ENCODE measurements at places on chromosomes 7 and 10.

DNA sequence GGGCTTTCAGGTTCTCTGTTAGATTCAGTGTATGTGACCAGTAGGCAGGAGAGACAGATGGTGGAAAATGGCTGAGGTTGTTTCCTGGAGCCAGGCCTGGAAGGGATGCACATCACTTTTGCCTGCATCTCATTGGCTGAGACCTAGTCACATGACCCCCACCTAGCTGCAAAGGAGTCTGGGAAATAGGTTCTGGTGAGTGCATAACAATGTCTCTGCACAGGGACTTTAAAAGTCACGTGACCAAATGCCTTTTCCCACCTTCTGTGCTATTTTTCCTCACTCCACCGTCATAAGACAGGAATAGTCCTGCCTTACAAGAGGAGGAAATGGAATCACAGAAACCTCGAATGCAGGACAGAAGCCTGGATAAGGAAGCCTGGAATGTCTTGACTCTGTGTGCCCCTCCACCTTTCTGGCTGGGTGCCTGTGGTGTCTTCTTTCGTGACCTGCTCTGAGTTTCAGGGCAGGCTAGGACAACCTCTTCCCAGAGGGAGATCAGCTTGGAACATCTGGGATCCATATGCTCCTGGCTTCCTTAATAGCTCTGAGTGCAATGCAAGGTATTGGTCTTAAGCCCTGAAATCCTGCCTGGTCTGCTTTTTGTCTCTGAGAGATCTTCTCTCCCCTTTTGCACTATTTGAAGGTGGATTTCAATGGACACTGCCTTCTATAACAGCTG lies 139.9 kb upstream of the ZNF438 start:
- no peak for DNase-seq

DNA sequence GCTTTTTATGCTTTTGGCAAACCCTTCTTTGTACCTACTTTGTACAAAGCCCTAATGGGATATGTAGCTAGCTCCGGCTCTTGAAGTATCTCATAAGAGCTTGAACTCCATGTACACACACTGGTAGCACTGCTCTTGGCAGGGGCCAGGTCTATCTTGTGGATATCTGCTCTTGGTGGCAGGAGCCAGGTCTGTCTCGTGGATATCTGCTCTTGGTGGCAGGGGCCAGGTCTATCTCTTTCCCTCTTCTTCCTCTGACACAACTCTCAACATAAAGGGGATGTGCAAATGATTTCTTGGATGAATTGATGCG lies 91.9 kb downstream of the WNT2 start:
- no peak for DNase-seq

DNA sequence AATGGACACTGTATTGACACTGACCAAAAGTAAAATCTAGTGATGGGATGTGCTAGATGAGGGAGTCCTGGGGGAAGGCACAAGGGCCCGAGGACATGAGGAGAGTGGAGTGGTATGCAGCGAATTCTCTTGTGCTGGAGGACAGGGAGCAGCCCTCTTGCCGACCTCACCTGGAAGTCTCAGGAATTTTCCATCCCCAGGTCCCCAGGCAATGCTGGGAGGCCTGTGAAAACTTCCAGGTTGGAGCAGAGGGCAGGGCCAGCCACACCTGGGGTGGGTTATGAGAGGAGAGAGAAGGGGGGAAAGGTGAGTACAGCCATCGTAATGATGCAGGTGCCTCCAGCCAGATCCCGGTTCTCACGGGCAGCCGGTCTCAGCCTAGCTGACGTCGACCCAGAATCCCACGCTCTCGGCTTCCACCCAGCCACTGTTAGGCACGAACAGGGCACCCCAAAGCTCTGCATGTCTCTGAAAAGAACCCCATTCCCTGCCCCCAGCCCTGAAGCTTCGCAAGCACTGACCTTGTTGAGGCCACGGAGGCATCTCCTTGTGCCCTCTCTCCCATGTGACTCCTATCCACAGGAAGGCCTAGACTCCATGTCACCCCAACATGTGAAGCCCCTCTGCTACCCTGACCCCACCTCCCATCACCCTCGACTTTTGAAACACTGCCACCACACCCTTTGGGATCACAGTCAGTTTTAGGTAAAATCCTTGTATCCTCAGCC lies 239.7 kb upstream of the MYO3A start:
- DNase-seq: no peak

DNA sequence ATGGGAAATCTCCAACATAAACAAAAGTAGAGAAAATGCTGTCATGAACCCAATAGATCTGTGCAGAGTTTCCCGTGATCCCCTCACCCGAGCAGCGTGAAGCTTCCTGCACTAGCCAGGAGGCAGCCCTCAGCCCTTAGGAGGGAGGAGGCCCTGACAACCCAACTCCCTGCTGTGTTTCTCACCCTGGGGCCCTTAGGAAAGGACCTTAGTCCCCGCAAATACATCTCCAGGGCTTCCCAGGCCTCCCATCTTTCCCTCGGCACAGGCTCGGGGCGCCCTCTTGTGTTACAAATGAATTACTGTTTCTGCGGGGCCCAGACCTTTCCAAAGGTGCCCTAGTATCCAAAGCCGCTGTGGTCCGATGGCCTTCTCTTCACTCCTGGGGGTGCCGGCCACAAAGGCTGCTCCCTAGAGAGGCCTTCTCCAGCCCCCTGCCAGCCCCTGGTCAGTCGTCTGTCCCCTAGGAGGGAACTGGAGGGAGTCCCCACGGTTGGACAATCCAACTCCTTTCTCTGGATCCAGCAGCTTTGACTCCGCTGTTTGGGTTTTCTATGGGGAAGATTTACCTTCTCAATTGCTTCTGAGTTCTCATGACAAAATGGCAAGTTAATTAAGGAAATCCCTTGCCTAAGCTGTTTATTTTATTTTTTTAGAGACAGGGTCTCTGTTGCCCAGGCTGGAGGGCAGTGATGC lies 49.9 kb upstream of the SH2B2 start:
- DNase-seq: peak; percentile 34

DNA sequence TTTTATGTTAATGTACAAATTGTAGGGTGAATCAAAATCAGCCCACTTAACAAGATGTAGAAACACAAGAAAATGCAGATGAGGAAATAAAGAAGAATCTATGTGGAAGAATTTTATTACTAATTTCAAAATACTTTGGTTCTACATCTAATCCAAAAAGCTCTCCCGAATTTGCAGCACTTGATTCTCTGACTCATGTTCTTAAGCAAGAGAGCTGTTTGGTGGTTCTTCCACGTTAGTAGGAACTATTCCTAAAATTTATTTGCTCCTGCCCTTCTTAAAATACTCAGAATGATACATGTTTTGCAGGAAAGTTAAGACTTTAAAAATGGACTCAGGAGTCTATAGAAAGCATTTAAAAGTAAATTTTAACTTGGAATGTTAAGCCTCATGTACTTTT lies 91.8 kb downstream of the ZMYND11 start:
- DNase-seq: no peak

- DNase-seq: peak; percentile 45
These were observed 163.8 kb upstream of the KLF6 start for GRCh38 chr10:3948843-3949242.

DNA sequence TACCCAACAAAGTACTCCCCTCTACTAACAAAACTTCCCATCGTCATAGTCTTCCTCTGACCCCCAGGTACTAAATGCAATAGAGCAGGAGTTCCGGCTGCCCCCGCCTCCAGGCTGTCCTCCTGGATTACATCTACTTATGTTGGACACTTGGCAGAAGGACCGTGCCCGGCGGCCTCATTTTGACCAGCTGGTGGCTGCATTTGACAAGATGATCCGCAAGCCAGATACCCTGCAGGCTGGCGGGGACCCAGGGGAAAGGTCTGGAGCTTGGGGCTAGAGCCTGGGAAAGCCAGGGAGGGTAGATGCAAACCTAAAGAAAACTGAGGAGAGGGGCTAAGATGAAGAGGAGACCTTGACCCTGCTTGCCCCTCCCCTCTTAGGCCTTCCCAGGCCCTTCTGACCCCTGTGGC lies 15.3 kb downstream of the EPHB6 start:
- DNase-seq: no peak

GRCh38 chr7:39459636-39460035 lies 106.6 kb upstream of the YAE1 start:
- no peak for DNase-seq

DNA sequence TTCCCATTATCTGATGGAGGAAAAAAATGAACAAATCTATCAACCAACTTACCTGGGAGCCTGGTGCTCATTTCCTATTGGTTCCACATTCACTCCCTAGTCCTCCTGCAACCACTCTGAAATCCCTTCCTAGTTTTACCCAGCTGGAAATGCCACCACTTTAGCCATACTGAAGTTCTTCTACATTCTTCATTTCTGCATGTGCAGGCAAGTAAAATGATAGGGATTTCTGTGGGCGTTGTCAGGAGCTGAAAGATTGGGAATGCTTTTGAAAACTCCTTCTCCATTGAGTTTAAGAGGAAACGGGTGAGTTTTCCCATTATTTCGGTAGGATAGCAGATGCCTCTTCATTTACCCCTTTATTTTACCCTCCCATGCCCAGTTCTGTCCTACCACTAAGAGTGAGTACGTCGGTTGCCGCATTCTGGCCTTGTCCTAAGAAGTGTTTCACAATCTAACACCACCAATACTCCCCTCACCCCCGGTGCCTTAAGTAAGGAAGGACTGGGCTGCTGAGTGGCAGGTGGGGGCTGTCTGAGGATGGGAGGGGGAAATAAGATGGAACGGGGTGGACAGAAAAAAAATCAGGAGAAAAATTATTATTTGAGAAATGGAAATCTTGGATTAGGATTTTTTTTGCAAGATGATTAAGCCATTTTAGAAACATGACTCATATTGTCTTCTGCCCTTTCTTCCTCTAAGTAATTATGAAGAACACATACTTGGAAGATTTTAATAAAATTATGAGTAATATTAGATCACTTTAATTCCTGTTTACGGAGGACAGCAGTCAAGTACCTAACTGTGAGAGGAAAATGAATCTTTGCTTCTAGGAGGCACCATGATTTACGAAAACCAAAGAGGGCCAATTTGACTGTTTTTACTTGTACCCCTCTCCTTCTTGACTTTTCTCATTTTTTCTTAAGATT lies 13.2 kb upstream of the TAS2R60 start:
- no peak for DNase-seq

DNA sequence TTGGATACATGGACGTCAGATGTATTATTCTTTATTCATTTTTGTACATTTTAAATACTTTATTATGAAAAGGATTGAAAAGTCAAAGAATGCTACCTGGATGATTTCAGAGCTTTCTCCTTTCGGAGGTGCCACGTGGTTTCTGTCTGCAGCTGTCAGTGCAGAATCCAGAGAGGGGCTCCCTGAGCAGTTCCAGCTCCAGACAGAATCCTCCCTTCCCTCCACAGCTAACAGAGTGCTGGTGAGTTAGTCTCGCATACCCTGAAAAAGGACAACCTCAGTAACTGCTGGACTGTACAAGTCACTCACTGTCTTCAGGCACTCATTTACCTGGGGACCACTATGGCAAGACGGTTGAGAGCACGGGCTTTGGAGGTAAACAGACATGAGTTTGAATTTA lies 10.9 kb downstream of the DNMBP start:
- DNase-seq: no peak

- DNase-seq: no peak
These were observed 16.4 kb downstream of the ADK start for GRCh38 chr10:74167443-74167842.

DNA sequence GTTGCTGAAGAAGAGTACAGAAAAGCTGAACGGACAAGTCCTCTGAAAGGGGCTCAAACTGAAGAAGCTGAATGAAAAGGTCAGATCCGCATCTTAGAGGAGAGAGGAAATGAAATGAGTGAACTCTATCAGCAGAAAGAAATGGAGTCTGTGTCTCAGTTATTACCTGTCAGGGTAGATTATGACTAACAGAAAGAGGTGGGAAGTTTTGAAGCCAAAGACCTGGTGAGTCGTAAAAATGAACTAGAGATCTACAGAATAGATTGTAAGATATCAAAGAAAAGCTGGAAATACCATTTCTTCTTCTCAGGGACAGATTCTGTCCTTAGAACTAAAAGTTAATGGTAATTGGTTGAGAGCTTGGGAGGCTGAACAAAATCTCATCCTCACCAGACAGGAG lies 11.1 kb upstream of the MBL2 start:
- DNase-seq: no peak

GRCh38 chr7:65001291-65001814 lies 5.1 kb downstream of the ERV3-1 start:
- DNase-seq: no peak

DNA sequence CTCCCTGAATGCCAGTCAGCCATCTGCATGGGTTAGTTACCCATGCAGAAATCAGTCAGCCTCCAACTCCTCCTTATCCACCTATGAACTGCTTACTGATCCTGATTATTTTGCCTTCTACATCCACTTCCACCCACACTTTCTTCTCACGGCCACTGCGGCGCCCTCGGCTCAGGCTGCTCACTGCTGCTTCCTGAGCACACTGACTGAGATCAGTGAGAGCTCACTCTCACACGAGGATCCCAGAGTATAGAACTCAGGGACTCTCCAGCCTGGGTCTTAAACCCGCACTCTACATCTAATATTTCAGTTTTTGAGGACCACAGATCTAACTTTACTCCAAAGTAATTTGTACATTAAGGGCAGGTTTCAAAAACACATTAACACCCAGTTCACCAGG lies 64.4 kb downstream of the GRB10 start:
- DNase-seq: no peak

DNA sequence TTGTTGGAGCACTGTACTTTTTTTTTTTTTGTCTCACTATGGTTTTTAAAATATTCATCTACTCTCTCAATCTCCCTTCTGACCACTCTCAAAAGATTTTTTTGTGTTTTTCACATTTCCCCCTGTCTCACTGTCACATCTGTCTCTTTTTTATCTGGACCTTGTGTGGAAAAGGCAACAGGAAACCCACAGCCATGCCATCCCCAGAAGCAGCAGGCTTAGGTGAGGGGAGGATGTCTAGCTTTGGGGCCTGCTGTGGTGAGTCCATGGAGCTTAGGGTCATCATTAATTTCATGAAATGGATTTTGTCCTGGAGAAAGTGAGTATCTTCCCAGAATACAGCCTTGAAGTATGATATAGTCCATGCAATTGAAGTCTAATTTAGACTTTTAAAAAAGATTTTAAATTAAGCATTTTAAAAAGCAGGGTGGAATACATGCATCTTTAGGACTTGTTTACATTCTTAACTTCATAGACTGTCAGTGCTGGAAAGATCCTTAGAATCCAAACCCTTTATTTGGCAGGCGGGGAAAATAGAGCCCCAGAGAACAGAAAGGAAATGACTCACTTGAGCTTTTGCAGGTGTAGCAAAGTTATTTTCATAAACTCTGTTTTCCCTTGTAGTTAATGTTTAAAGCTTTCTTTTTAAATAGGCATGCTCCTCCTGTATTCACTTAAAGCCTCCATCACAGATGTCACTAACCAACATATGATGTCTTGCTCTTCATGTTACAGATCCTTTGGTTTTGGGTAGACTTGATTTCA lies 25.1 kb downstream of the MINDY4 start:
- DNase-seq: no peak

DNA sequence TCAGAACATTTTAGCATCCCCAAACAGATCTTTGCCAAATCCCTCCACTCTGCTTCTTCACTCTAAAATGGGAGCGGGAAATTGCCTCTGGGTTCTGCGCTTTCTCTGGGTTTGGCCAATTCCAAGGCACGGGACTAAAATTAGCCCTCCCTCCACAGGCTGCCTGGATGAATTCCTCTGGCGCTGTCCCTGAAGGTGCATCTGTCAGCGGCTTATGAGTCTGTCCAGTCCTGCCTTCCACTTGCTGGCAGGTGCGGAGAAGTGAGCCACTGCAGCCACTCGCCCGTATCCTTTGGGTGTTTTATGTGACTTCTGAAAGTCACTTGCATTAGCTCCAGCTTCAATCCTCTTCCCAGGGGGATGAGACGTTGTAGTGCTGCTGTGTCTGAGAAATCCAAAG lies 121.6 kb downstream of the SH2D4B start:
- DNase-seq: no peak

GRCh38 chr7:662576-662975 lies 63.9 kb upstream of the DNAAF5 start:
- DNase-seq: no peak
